IMR-90 (cell line): ENCODE measurements at places on chromosomes 12 and 14. TPM values are rescaled to one million over a fixed set of nuclear protein-coding genes. Genes with fewer than 3 reads are reported as not detected.

DNA sequence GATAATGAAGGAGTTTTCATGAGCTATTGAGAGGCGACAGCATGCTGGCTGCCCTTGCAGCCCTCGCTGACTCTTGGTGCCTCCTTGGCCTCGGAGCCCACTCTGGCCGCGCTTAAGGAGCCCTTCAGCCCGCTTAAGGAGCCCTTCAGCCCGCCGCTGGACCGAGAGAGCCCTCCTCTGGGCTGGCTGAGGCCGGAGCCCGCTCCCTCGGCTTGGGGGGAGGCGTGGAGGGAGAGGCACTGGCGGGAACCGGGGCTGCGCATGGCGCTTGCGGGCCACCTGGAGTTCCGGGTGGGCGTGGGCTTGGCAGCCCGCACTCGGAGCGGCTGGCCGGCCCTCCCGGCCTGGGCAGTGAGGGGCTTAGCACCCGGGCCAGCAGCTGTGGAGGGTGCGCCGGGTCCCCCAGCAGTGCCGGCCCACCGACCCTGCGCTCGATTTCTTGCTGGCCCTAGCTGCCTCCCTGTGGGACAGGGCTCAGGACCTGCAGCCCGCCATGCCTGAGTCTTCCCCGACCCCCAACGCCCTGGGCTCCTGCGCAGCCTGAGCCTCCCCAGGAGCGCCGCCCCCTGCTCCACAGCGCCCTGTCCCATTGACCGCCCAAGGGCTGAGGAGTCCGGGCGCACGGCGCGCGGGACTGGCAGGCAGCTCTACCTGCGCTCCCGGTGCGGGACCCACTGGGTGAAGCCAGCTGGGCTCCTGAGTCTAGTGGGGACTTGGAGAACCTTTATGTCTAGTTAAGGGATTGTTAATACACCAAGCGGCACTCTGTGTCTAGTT lies 20.1 kb upstream of the PAWR start:
- no peak for DNase-seq

The SDS gene
- not detected in 2 replicates for total RNA-seq

The SVOP gene
- not detected in 2 replicates for total RNA-seq

DNA sequence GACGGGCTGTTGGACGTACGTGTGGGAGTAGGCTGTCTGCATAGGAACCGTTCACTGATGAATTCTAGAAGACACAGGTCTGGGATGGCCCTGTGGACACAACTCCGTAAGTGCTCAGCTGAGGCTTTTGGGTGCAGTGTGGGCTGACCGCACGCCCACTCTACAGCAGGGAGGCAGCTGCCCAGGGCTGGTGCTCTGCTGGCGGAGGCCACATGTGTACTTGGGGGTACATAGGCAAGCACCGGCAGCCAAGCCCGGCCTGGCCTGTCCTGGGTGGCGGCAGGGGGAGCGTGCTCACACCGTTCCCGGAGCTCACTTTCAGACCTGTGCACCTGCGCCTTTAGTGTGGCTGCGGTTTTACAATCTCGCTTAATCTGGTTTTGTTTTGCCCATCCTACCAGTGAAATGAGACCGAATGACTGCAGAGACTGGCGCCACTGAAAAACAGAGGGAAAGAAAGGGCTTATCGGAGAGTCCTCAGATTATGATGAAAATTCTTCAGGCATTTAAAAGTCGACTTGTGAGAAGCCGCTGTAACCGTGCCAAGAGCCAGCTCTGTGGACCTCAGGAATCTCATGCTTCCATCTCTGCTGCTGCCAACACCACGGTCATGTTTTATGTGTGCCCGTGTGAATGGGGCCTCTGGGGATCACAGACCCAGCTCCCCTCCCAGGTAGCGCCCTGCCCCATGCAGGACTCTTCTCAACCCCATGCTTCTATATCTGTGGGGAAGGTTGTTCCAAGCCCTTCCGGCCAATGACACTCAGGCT lies 45.8 kb downstream of the SSH1 start:
- DNase-seq: no peak
